Stimulated activated CD4-positive, alpha-beta T cell treated with anti-CD3 and anti-CD28 coated beads, Interleukin-12 subunit alpha, Interleukin-12 subunit beta, amount 100 ng/mL, for 24 hours (primary cell): ENCODE measurements at places on chromosomes 6 and 20.
A peak's percentile ranks its signal among the peaks of the same experiment; 100 is the strongest.

- DNase-seq = no peak
Observed at GRCh38 chr6:108253241-108253640, 7.6 kb downstream of the SNX3 start.

DNA sequence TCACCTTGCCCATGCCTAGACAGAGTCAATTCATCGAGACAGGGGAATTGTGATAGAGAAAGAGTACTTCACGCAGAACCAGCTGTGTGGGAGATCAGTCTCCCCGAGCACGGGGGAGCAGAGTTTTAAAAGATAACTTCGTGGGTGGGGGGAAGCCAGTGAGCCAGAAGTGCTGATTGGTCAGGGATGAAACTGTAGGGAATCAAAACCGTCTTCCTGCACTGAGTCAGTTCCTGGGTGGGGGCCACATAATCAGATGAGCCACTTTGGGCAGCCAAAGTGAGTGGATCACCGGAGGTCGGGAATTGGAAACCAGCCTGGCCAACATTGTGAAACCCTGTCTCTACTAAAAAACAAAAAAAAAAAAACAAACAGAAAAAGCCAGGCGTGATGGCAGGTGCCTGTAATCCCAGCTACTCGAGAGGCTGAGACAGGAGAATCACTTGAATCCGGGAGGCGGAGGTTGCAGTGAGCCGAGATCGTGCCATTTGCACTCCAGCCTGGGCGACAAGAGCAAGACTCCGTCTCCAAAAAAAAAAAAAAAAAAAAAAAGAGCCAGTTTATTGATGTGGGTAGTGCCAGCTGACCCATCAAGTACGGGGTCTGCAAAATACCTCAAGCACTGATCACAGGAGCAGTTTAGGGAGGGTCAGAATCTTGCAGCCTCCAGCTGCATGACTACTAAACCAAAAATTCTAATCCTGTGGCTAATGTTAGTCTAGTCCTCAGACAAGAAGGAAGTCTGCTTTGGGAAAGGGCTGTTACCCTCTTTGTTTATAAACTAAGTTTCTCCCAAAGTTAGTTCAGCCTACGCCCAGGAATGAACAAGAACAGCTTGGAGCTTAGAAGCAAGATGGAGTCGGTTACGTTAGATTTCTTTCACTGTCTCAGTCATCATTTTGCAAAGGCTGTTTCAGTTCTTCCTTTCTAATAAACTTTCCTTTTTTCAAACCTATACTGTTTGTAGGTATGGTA lies 3.9 kb upstream of the TRIM39 start:
- DNase-seq = peak; percentile 4

DNA sequence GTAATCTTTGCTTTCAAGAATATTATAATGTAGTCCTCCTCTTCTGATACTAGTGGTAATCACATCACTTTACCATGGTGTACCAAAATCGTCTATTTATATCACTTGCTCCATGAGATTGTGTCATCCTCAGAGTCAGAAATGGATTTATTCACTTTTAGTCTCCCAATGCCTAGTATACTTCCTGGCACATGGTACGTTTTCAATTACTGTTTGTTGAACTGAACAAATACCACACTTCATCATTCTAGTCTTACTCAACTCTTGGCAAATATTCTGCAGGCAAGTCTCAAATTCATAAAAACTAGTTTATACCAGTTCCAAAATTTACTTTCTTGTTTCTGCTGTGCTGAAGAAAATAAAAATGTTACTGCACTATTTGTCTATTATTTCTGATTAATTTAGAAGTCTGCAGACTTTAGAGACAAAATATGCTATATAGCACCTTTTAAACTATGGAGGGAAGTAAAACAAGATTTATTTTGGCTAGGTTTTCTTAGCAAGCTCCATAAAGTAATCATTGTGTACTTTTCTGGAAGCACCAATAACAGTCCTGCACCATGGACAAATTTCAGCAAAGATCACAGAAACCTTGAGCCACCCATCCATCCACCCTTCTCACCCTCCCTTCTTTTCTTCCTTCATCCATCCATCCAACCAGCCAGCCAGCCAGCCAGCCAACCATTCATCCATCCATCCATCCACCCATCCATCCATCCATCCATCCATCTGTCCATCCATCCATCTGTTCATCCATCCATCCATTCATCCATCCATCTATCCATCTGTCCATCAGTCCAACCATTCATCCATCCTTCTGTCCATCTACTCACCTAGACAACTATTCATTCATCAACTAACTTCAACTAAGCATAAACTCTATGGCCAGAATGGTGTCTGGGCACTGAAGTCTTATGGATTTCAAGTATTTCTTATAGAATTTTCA lies 102.1 kb upstream of the STMND1 start:
- no peak for DNase-seq

- no peak for DNase-seq
Observed at GRCh38 chr6:54445207-54445606, 137.0 kb downstream of the TINAG start.

DNA sequence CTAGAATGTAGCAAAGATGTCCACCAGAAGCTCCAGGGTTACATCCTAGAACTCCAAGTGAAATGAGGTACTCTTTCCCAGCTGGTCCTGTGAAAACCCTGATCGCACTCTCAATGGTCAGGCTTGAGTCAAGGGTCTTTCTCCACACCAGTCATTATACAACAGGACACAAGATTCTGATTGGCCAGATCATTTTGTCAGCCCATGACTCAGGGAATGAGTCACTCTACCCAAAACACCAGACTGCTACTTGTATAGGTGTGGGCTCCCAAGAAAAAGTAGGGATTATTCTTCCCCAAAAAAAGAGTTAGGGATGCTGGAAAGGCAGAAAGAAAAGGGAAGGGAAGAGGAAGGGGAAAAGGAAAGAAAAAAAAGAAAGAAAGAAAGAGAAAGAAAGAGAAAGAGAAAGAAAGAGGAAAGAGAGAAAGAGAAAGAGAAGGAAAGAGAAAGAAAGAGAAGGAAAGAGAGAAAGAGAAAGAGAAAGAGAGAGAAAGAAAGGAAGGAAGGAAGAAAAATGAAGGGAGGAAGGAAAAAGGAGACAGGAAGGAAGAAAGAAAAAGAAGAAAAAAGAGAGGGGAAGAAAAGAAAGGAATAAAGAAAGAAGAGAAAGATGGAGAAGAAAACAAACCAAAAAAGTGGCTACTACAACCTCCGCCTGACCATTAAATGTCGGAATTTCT lies 30.5 kb downstream of the ANKEF1 start:
- DNase-seq = no peak

DNA sequence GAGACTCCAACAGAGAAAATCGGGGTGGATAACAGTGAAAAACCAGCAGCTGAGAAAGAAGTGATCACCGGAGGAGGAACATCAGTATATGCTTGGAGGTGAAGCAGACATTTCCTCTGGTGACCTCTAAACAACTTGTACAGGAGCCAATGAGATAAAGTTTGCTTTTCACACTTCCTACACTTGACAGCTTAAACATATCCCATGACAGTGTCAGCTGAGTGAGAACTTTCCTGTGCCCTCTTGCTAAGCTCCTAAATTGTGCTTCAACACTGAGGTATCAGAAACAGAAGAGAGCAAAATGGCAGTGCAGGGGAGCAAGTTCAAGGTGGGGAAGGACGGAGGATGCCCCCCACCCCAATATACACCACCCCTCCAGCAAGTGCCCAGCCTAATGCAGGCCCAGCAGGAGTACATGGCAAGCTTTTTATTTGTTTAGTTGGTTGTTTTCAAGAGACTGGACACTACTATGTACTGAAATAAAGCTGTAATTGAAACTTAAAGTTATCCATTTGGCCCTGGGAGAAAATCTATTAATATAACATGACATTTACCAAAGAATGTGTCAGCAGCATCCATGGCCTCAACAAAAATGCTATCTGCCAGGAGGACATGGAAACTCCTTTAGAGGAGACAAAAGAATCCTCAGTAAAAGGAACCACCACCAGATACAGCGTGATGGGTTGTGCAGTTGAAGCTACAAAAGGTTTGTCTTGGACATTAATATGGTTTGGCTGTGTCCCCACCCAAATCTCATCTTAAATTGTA lies 540.2 kb downstream of the PRKN start:
- DNase-seq = no peak

DNA sequence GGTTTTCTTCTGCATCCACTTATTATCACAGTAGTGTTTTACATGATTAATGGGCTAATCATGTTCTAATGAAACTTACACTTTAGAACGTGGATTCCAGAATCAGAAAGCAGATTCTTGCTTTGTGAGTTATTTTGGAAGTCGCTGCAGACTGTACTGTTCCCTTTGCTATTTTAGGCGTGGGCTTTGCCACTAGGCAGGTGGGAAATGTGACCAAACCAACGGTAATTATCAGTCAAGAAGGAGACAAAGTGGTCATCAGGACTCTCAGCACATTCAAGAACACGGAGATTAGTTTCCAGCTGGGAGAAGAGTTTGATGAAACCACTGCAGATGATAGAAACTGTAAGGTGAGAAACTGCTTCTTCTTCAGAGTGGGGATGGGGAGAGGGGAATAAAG lies 598 bp downstream of the FABP7 start:
- DNase-seq = no peak

DNA sequence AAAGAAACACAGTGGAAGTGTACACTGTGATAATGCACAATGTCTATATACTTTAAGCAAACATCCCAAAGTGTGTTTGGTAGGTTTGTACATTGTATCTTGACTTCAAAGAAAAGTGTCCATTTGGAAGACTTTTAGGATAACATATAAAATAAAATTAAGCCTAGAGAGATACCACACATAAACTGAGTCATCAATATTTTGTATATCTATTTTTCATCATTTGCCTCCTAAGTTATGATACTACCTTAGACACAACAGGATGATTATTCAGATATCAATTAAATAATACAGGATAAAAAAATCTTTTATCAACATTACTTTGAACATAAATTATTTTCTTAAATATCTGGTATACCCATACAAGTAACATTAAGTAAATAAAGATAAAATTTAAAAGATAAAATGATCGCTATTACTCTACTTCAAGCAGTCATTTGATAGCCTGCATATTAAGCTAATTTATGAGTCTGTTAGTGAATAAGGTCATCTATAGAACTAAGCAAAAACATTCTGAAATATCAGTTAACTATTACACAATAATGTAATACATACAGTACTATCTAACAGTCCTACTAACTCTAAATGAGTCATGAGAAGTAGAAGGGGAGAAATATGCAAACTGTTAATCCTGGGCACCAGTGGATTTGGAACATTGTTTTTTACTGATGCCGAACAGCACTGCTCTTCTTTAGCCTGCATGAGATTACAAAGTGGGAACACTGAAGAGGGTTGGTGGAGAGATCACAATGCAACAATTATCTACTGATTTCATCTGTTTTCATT lies 158.4 kb upstream of the SIM1 start:
- no peak for DNase-seq

DNA sequence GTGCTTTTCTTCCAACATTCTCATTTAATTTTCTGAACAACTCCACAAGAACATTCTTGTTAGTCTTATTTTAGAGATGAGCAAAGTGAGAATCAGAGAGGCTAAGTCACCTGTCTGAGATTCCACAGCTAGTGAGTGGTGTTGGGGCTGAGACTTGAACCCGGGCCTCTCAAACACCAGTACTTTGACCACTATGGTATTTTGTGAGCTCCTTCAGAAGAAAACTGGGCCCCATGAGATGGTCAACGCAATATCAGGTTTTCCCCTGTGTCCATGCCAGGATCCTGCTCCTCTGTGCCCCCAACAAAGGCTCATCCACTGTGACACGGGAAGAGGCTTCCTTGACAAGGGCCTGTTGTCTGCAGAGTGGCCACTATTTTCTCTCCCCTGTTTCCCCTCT lies 51.9 kb downstream of the MAFB start:
- DNase-seq = no peak

- no peak for DNase-seq
Observed at GRCh38 chr6:45422503-45423110, 44.9 kb upstream of the SUPT3H start.

DNA sequence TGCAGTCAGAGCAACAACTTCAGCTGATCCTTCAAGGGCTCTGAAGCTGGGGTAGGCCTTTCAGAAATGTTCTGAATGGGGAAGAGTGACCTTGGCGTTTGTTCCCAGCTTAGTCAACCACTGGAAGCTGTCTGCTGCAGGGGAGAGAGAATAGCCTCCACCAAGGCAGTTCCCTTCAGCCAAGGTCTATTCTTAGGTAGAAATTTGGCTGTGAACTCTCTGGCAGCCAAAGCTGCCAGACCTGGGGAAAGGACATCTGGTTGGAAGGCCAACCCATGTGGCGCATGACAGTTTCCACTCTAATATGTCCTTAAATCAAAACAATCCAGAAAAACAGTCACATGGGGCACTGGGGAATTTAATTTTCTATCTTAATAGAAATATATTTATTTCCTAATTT lies 60.1 kb downstream of the FBXO5 start:
- no peak for DNase-seq

DNA sequence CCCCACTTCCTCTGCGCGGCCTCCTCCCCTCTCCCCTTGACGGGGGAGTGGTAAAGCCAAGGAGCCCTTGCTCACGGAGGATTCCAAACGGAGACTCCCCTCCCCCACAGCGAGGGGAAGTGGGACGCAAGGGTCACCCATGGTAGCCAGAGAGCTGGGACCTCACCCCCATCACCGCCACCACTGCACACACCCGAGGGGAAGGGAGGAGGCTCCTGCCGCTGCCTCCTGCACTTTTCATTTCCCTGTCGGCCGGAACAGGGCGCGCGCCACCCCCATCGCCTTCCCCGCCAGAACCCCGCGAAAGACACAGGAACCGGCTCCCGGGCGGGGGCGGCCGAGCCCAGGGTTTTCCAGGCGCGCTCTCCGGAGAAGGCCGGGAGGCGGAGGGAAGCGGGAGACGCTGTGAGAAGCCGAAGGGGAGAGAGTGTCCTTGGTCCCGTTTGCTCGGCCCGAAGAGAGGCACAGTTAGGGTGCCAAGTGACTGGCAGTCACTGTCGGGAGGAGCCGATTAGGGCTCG lies 789 bp downstream of the CCND3 start:
- no peak for DNase-seq

- DNase-seq = no peak
Observed at GRCh38 chr6:255041-255750, 37.1 kb upstream of the DUSP22 start.

GRCh38 chr6:11432713-11433450 lies 104.7 kb upstream of the TMEM170B start:
- DNase-seq = no peak

- no peak for DNase-seq
Observed at GRCh38 chr20:16694161-16694560, 35.7 kb upstream of the SNRPB2 start.

GRCh38 chr20:13338097-13338661 lies 117.1 kb downstream of the ISM1 start:
- no peak for DNase-seq
